Stimulated activated CD8-positive, alpha-beta memory T cell treated with anti-CD3 and anti-CD28 coated beads, Interleukin-15, amount 100 ng/mL, for 4 hours (primary cell): ENCODE measurements at places on chromosomes 16 and 17.

- peak; percentile 40 for DNase-seq
Measured at GRCh38 chr17:75876190-75876937, 2.0 kb downstream of the TRIM47 start.

DNA sequence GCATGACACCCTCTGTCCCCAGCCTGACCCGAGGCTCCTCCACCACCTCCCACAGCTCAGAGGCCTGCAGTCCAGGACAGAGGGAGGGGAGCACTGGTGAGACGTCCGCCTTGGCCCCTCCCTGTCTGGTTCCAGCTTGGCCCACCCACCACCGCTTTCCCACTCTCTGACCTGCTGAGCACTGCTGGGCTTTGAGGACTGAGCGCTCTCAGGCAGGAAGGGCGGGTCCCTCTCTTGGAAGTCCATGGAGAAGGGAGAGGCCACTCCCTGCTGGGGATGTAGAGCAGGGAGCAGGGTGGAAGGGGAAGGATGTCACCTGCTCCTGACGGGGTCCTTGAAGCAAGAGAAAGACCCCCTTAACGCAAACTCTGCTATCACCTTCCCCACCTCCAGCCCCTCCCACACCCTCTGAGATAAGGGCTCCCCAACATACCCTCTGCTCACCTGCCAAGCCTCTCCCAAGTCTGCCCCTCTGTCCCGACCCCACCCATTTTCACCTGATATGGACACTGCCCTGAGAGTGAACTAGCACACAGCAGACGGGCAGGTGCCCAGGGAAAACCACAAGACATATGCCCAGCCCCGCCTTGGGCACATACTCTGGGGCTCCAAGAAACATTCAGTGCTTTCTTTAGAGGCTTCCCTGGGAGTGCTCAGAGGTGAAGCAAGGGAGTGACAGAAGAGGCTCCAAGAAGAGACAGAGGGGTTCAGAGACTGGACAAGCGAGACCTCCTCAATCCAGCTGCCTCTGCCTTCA, 1.4 kb downstream of the OSBPL7 start:
- DNase-seq = no peak

GRCh38 chr17:72518159-72518732, 397.4 kb downstream of the SOX9 start:
- no peak for DNase-seq

DNA sequence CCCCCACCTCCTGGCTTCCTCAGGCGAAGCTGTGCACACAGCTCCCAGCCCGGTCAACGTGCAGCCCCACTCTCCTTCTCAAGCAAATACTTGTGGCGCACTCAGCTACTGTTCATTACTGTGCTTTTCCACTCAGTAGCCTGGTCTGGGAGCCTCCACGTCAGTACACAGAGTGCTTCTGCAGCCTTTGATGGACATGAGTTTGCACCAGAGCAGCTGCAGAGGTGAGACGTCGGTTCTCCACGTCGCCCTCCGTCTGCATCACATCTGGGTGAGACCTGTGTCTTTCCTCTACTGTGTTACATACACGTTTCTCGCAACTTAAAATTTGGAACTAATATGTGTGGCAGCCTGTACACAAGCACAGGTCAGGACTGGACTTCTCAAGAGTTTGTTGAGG, 334.3 kb downstream of the C16orf95 start:
- DNase-seq = no peak

- DNase-seq = peak; percentile 25
Measured at GRCh38 chr16:68064791-68065365, 20.3 kb upstream of the NFATC3 start.

DNA sequence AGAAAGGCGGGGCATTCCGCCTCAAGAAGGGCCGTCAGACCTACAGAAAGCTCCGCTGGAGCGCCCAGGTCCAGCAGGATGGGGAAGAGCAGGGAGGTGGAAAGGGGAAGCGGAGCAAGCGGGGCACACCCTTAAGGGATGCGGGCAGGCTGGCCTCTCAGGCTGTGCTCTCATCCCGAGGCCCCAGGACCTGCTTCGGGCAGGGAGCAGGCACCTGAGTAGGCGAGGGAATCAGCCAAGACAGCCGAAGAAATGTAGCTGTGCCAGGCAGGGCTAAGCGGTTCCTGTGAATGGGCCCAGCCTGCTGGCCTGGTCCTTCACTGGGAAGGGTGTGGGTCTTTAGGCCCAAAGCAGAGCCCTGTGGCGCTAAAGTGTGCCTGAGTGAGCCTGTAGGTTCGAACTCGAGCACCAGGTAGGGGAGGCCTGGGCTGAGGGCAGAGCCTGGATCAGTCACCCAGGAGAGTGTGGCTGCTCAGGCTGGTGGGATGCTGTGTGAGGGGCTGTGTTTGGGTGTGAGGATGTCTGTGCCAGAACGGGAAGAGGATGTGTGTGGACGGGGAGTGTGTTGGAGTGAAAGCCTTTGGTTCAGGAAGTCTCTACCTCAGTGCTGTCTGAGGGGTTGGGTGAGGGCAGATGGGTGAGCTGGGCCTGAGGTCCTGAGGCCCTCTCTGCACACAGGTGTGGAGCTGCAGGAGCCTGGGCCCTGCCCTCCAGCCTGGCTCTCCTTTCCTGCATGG, 3.3 kb downstream of the TBX4 start:
- DNase-seq = no peak

DNA sequence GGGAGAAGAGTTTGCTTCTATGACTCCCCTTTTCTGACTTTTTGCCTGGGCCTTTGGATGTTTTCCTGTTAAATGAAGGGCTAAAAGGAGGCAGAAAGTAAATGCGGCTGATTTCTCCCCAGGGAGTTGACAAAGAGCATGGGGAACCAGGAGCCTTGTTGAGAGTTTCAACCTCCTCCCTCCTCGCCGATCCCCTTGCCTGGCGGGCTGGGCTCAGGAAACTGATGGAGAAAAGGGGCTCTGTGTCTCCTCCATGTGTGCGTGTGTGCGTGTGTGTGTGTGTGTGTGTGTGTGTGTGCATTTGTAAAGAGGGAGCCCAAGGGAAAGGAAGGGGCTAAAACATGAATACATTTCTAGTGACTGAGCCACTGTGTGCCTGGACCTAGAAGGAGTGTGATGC, 94.5 kb downstream of the ZDHHC7 start:
- DNase-seq = no peak

GRCh38 chr17:30228011-30228410, 7.5 kb downstream of the SLC6A4 start:
- no peak for DNase-seq

- no peak for DNase-seq
Measured at GRCh38 chr16:7755347-7755882, 422.8 kb downstream of the RBFOX1 start.

GRCh38 chr17:7466639-7467341, 12.6 kb downstream of the ZBTB4 start:
- DNase-seq = no peak

DNA sequence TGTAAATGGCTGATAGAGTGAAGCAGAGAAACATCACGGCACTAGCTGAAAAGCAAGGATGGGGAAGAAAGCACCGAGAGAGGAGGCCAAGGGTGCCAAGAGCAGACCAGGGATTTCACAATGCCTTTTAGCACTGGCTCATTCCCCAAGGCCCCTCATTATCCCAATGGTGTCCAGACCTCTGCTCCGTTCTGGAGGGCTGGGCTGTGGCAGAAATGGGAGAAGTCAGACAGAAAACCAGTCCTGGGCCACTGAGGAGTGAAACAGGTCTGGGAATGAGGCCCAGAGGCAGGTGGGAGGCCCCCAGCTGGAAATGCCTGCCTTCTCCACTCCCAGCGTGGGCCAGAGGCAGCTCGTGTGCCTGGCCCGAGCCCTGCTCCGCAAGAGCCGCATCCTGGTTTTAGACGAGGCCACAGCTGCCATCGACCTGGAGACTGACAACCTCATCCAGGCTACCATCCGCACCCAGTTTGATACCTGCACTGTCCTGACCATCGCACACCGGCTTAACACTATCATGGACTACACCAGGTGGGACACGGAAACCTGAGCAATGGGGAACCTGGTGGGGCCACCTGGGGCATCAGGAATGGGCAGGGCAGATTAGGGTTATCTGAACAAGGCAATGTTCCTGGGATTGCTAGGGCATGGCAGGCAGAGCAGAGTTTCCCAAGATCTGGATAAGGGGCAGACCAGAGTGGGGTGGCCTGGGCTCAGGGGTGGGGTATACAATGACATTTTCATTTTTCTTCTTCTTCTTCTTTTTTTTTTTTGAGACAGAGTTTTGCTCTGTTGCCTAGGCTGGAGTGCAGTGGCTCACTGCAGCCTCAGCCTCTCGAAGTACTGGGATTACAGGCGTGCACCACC, 20.3 kb downstream of the ANKRD40 start:
- no peak for DNase-seq

- DNase-seq = no peak
Measured at GRCh38 chr17:77353684-77354419, 213.1 kb downstream of the SEC14L1 start.

DNA sequence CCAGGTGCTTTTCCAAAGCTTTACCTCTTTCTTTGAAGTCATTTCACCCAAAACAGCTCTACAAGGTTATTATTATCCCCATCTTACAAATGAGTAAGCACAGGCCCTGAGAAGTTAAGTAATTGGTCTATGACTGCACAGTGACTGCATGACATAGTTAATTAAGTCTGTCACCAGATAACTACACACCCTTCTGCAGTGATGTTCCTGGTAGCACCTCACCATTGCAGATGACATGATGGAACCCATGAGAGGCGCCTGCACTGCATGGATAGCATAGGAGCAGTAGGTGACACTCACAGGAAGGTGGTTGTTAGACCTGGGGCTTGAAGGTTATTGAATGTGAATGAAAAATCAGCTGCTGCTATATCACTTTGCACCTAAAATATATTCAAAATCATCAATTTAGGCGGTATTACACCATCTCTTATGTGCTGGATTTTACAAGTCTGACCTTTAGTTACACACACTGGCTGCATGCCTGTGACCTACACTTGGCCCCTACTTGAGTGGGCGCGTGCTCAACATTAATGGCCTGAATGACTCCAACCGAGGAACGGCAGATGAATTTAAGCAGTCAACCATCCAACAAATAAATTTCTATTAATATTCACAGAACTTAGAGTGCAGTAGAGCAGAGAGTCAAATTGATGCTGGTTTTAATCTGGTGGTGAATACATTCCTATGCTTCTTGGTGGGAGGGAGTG, 239.6 kb downstream of the CDH11 start:
- no peak for DNase-seq

GRCh38 chr17:67546578-67547527, 169.8 kb downstream of the PITPNC1 start:
- DNase-seq = no peak

- DNase-seq = no peak
Measured at GRCh38 chr17:45869676-45870341, 24.5 kb upstream of the MAPT start.

- DNase-seq = no peak
Measured at GRCh38 chr16:6510261-6510660, 822.4 kb upstream of the RBFOX1 start.

- no peak for DNase-seq
Measured at GRCh38 chr17:40562838-40563219, 2.4 kb downstream of the CCR7 start.

GRCh38 chr17:1643293-1643998, 2.1 kb downstream of the SCARF1 start:
- no peak for DNase-seq

- DNase-seq = no peak
Measured at GRCh38 chr16:87757841-87758426, 7.9 kb downstream of the KLHDC4 start.

- DNase-seq = no peak
Measured at GRCh38 chr17:71423871-71424546, 696.8 kb upstream of the SOX9 start.

GRCh38 chr16:53912155-53912554, 208.2 kb downstream of the FTO start:
- DNase-seq = no peak

DNA sequence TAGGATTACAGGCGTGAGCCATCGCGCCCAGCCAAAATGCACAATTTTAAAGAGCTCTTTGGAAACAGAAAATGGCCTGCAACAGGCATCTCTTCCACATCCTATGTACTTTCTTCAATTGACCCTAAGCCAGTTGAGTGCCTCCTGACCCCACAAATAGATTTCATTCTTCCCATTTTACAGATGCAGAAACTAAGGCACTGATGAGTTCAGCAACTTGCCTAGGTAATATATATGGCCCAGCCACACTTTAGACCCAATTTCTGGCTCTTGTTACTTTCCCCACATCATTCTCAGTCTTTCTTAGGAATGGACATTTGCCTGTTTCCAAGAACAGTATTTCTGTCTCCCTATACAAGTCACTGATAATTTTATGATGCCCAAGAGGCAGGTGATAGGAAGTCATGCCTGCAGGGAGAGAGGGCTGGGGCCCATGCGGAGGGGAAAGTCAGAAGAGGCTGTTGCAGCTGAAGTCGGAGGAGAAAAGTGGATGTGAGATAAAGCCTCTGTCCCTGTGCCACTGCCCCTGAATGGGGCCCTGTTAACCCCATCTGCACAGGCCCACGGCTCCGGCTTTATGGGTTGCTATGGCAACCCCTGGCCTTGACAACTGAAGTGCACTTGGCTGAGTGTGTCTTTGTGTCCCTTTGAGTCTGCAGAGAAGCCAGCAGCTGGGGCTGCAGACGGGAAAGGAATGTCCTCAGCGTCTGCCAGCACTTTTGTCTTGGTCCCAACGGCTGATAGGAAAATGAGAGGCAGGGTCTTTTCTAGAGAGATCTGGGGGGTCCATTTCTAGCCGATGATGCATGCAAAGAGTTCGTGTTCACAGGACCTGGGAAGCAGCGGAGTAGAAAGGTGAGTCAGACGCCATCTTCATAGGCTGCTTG, 45.9 kb downstream of the ABAT start:
- DNase-seq = no peak

GRCh38 chr16:65224471-65224870, 102.6 kb upstream of the CDH11 start:
- no peak for DNase-seq

DNA sequence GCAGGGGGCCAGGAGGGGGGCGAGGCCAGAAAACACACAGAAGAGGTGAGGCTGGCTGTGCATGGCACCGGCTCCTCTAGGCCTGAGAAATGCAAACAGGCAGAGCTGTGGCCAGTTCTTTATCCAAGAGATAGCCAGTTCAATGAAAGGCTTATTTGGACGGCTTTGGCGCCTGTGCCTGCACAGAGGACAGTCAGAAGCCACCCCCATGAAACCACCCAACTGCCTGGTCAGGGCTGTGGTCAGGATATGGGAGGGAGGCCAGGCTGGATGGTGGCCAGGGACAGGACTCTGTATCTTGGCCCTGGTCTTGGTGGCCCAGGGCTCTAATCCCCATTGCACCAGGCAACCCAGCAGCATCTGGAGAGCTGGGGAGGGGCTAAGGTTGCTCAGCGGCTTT, 24.5 kb upstream of the GPRC5C start:
- no peak for DNase-seq

GRCh38 chr17:82963104-82963950, 116.1 kb upstream of the METRNL start:
- no peak for DNase-seq

GRCh38 chr17:28010406-28010805, 32.1 kb upstream of the NLK start:
- no peak for DNase-seq

GRCh38 chr17:79761894-79762589, 15.9 kb upstream of the CBX2 start:
- no peak for DNase-seq
